ENCODE measurements at places on chromosomes 6 and 20. TPM values are rescaled to one million over a fixed set of nuclear protein-coding genes. Genes with fewer than 3 reads are reported as not detected.

BTN2A1 gene
- 18.4 TPM for total RNA-seq

- H3K4me1 ChIP-seq: no peaks in the 10 kb centered on the region
- no peak for DNase-seq
- H3K36me3 ChIP-seq: peaks cover 9% of the 10 kb centered on the region
- H3K27ac ChIP-seq: no peak overlapping the region
These were observed 20.9 kb downstream of the UTRN start for GRCh38 chr6:144305985-144306384.

TMEM151B gene
- total RNA-seq: 2.4 TPM

GRCh38 chr6:45663251-45664221 is 285.8 kb upstream of the SUPT3H start:
- H3K27ac ChIP-seq: no peak overlapping the region
- peak; percentile 66 for DNase-seq
- H3K4me3 ChIP-seq: peak overlapping the region; percentile 73

GRCh38 chr6:408599-409102 is 17.1 kb downstream of the IRF4 start:
- H3K27ac ChIP-seq: no peak overlapping the region
- H3K27me3 ChIP-seq: no peaks in the 10 kb centered on the region
- no peaks in the 10 kb centered on the region for H3K4me1 ChIP-seq
- H3K4me3 ChIP-seq: no peak overlapping the region
- no peaks in the 10 kb centered on the region for H3K36me3 ChIP-seq

EYA2 gene
- total RNA-seq: 0.74 TPM

DNA sequence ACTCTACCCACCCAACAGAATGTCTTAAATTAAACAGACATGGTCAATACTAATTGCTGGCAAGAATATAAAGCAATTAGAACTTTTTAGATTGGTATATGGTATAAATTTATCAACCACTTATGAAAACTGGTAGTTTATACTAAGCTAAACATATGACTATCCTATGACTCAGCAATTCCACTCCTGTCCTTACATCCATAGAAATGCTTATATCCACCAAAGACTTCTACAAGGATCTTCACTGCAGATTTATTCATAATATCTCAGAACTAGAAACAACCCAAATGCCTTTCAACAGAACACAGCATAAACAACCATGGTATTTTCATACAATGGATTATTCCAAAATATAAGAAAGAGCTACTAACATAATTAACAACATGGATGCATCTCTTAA is 4.6 kb downstream of the ZNF184 start:
- peaks cover 2% of the 10 kb centered on the region for H3K4me1 ChIP-seq
- no peak for DNase-seq
- no peak overlapping the region for H3K4me3 ChIP-seq
- H3K36me3 ChIP-seq: peaks cover 32% of the 10 kb centered on the region

DNA sequence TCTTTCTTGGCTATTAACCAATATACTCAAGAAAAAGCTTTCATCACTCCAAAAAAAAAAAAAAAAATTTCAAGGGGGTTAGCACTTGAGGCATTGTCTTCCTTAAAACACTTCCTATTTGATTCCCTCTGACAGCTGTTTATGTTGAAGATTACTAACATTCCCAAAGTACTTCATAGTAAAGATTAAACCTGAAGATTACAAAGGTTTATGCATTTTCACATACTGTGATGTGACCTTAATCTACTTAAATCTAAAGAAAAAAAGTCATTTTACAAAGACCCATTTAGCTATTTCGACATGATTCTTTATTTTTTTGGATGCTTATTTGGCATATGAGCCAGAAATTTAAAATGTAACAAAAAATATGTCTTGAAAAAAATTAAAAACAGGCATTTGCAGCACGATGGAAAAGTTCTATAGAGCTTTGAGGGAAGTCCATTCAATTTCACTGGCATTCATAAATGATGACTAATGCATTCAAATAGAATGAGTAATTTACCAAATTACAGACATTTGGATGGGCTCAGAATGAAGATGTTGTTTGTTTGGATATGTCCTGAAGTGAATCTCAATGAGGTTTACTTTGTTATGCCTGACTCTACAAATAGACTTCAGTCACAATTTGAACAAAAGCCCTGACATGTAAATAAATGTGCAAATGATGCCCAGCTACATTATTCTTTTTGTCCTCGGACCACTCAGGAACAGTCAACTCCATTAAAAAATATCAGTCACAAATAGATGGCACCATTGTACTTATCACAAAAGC is 674.6 kb upstream of the MARCKS start:
- H3K27me3 ChIP-seq: no peaks in the 10 kb centered on the region
- H3K4me1 ChIP-seq: no peaks in the 10 kb centered on the region
- H3K27ac ChIP-seq: no peak overlapping the region
- DNase-seq: no peak
- H3K36me3 ChIP-seq: no peaks in the 10 kb centered on the region

- H3K4me3 ChIP-seq: no peak overlapping the region
- no peak for DNase-seq
- peaks cover 22% of the 10 kb centered on the region for H3K36me3 ChIP-seq
- no peak overlapping the region for H3K27ac ChIP-seq
- no peaks in the 10 kb centered on the region for H3K4me1 ChIP-seq
These were observed 1.8 kb upstream of the YTHDF1 start for GRCh38 chr20:63217706-63218105.

PCSK2 gene
- total RNA-seq: 2.8 TPM

TNNC2 gene
- total RNA-seq: 3.1 TPM

Data from H9 (cell line).